ENCODE measurements at places on chromosomes 5 and 9. TPM values are rescaled to one million over a fixed set of nuclear protein-coding genes. Genes with fewer than 3 reads are reported as not detected.

GRCh38 chr5:36596756-36597155 is 9.7 kb upstream of the SLC1A3 start:
- H3K27me3 ChIP-seq: no peaks in the 10 kb centered on the region
- H3K36me3 ChIP-seq: no peaks in the 10 kb centered on the region
- H3K4me3 ChIP-seq: no peak overlapping the region
- no peak for DNase-seq
- no peaks in the 10 kb centered on the region for H3K4me1 ChIP-seq

DNA sequence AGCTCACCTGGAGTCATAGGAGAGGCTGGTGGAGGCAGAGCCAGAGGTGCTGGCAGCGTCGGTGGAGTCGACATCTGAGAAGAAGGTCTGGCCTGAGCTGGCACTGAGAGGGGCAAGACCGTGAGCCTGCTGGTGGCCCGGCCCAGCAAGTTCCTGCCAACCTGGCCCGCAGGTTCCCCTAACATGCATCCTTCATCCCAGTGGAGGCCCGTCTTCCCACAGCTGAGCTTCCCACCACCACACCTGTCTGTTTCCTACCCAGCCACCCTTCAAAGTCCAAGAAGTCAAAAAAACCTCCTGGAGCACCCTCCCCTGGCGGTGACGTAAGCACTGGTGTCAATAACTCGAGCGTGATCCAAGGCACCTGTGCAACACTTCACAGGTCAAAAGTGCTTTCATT is 16.9 kb downstream of the PHF19 start:
- no peak for DNase-seq
- no peak overlapping the region for H3K27ac ChIP-seq
- H3K27me3 ChIP-seq: no peaks in the 10 kb centered on the region
- H3K4me1 ChIP-seq: no peaks in the 10 kb centered on the region

Gene DIPK1B
- total RNA-seq: 7.3 TPM

DNA sequence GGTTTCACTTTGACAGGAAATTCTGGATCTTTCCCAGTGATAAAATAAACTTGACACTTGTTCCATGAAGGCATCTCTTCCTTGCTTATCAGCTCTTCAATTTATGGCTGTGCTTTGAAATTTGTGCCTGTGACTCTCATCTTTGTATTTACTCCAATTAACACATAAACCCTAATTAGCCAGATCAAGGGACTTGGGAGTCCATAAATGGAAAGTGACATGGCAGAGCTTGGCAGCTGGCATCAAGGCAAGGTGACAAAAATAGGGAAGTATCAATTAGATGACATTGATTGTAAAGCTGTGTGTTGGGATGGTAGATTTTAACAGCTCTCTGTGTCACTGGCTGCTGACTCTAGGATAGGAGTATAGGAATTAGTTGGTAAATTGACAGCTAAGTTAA is 133.9 kb downstream of the PBX3 start:
- no peak overlapping the region for H3K4me3 ChIP-seq
- H3K4me1 ChIP-seq: peaks cover 2% of the 10 kb centered on the region
- H3K36me3 ChIP-seq: no peaks in the 10 kb centered on the region
- no peak for DNase-seq
- H3K27me3 ChIP-seq: no peaks in the 10 kb centered on the region
- no peak overlapping the region for H3K27ac ChIP-seq

Gene BICD2
- 32.4 TPM for total RNA-seq

DNA sequence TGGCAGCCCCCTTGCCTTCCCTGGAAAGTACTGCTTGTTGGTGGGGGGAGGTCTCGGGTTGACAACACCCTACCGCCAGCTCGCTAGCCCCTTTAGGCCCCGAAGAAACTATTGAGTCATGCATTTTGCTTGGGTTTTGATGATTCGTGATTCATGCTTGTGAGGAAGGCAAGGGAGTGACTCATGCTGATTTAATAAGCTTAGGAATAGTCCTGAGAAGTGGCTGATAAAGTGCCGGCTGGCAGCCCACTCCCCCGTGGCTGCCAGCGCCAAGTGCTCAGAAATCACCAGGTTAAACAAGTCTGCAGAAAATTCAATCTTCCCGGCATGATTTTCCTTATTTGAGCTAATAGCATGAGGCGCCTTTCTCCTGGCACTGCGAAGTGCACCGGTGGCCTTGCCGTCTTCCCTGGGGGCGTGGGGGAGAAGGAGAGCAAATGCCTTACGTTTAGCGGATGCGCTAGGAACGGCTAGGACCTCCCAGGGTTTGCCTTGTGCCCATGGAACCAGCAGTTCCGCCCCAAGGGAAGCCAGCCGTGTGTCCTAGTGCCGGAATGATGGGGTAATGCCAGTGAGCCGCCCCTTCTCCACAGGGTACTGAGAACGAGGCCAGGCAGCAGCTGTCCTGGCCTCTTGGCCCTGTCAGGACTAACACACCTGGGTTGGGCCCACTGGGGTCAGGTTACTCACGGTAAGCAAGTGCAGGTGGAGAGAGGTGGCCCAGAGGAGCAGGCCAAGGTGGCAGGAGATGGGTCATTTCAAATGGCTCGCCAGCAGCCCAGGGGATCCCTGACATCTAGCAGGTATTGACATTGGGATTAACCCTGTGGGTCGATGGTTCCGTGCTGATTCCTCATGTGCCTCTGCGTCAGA is 151.9 kb downstream of the MACROH2A1 start:
- no peaks in the 10 kb centered on the region for H3K36me3 ChIP-seq
- no peak overlapping the region for H3K4me3 ChIP-seq
- peak overlapping the region; percentile 65 for H3K27ac ChIP-seq
- no peaks in the 10 kb centered on the region for H3K27me3 ChIP-seq
- peaks cover 4% of the 10 kb centered on the region for H3K4me1 ChIP-seq
- no peak for DNase-seq

- H3K36me3 ChIP-seq: no peaks in the 10 kb centered on the region
- no peaks in the 10 kb centered on the region for H3K27me3 ChIP-seq
- no peak overlapping the region for H3K27ac ChIP-seq
- H3K4me3 ChIP-seq: no peak overlapping the region
- no peaks in the 10 kb centered on the region for H3K4me1 ChIP-seq
Observed at GRCh38 chr9:33416996-33417395, 14.6 kb upstream of the AQP7 start.

DNA sequence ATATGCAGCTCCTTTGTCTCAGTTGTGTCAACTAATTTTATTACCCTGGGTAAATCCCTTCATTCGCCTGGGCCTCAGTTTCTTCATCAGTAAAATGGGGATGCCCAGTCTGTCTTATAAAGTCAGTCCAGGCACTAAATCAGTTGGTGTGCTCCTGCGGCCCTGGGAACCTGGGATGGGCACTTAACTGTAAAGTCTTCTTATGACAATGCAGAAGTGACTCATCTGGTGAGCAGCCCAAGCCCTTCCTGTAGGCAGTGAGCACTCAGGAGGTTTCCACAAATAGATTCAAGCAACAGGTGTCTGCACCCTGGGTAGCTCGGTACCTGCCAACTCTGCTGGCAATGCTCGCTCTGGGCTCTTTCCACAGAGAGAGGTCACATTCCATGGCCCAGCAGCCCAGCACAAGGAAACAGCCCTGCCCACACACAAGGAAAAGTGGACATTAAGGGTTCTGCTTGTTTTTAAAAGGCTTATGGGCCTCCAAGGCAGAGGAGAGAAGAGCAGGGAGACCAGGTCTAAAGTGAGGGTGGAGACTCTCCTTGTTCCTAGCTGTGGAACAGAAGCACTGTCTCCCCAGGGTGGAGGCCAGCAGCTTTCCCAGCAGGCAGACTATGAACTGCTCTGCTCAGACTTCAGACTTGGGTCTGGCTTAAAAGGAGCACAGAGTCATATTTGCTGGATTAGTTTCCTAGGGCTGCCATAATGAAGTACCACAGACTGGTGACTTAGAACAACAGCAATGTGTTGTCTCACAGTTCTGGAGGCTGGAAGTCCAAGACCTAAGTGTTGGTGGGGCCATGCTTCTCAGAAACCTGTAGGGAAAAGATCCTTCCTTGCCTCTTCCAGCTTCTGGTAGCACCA is 89.7 kb upstream of the ADRA1B start:
- no peaks in the 10 kb centered on the region for H3K36me3 ChIP-seq
- H3K4me1 ChIP-seq: peaks cover 2% of the 10 kb centered on the region
- H3K27me3 ChIP-seq: no peaks in the 10 kb centered on the region
- no peak overlapping the region for H3K27ac ChIP-seq

DNA sequence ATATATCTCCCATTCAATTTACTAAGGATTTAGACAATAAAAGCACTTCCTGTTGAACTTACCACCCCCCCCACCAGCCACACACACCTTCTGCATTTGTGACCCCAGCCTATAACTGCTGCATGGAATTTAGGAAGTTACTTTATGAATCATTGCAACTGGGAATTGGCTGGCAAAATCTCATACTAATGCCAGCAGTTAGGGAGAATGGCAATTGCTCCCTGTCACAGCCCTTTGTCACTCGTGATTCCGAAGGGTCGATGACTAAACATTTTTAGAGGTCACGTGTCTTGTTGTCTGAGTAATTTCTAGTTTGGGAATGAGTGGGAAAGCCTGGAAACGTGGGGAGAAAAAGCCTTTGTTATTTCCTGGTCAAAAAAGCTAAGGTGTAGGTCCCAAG is 46.6 kb upstream of the PCA3 start:
- peaks cover 6% of the 10 kb centered on the region for H3K4me1 ChIP-seq
- no peaks in the 10 kb centered on the region for H3K27me3 ChIP-seq
- DNase-seq: peak; percentile 50
